ENCODE measurements at places on chromosomes 16 and 17.

DNA sequence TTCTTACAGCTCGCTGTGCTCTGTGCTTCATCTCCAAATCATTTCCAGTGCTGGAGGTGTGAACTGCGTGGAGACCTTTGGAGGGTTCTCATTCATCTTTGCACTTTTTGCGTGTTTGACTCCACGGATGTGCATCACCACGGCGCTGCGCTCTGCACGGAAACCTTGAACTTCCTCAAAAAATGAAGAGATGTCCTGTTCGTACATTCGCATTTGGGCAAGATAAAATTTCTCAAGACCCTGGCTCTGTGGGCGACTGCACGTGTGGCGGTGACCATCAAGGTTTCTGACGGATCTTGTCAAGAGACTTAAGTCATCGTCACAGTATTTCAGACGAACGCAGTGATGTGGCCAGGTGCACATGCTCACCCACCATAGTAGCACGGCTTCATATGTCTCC lies 10.3 kb upstream of the PVALEF start:
- DNase-seq: no peak

GRCh38 chr17:79979816-79980215 lies 55.9 kb downstream of the TBC1D16 start:
- no peak for DNase-seq

DNA sequence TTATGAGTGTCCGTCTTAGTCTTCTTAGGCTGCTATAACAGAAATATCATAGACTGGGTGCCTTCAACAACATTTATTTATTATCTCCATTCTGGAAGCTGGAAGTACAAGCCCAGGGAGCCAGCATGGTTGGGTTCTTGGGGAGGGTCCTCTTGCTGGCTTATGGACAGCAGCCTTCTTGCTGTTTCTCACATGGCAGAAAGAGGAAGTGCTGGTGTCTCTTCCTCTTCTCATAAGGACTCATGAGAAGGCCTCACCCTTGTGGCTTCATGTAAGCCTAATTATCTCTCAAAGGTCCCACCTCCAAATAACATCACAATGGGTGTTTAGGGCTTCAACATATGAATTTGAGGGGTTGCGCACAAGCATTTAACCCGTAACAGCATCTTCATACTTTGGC lies 207.0 kb upstream of the COX10 start:
- no peak for DNase-seq

DNA sequence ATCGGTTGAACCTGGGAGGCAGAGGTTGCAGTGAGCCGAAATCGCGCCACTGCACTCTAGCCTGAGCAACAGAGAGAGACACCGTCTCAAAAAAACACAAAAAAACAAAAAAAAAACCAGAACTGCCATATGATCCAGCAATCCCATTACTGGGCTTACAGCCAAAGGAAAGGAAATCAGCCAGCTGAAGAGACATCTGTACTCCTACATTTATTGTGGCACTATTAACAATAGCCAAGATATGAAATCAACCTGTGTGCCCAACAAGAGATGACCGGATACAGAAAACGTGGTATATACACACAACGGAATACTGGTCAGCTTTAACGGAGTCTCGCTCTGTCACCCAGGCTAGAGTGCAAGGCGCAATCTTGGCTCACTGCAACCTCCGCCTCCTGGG lies 14.6 kb downstream of the FANCA start:
- no peak for DNase-seq

DNA sequence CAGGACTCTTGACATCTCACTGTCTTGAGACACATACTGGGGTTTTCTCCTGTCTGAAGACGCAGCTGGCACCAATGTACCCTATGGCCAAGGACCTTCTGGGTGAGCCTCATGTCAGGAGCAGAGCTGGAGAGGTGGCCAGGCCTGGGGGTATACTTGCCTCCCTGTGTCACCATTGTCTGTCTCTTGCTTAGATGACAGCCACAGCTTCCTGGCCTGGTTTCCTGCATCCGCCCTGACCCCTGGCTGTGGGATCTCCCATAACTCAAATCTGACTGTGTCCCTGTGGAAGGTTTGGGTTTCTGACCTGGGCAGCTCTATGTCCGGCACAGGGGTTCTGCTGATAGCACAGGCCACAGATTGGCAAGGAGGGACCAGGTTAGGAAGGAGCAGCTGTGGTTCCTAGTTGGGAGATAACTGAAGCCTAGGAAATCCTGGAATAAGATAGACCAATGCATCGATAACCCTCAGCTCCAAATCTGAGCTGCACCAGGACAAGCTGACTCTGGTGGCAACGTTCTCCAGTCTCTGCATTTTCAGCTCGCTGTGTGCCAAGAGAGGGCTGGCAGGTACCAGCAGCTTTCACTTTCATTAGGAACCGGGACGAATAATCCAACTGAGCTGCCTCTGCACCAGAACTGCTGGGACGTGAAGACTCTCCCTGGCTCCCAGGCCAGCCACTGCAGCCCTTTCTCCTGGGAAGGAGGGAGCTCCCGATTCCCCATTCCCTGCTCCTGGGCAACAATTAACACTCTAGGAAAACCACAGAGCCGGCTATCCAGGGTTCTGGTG lies 5.0 kb downstream of the DEXI start:
- no peak for DNase-seq

Data from Jurkat, Clone E6-1 (cell line).